ENCODE measurements at places on chromosomes 1 and 21.

- DNase-seq = no peak
Observed at GRCh38 chr1:237186675-237187074, 144.7 kb downstream of the RYR2 start.

GRCh38 chr1:7912743-7913557 lies 27.7 kb downstream of the TNFRSF9 start:
- no peak for DNase-seq

DNA sequence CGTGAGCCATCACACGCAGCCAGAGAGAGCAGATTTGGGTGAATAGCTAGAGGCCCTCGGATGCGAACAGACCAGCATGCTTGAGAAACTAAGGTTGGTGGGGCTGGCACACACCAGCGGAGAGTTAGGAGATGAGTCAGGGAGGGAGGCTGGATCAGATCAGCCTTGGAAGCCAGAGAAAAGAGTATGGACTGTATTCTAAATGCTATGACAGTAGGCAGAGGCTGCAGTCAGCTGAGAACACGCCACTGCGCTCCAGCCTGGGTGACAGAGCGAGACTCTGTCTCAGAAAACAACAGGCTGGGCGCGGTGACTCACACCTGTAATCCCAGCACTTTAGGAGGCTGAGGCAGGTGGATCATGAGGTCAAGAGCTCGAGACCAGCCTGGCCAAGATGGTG lies 4.0 kb upstream of the PLEKHM2 start:
- DNase-seq = no peak

GRCh38 chr1:53592521-53592982 lies 133.4 kb downstream of the DMRTB1 start:
- no peak for DNase-seq

- DNase-seq = no peak
Observed at GRCh38 chr1:107804134-107804533, 160.8 kb downstream of the VAV3 start.

DNA sequence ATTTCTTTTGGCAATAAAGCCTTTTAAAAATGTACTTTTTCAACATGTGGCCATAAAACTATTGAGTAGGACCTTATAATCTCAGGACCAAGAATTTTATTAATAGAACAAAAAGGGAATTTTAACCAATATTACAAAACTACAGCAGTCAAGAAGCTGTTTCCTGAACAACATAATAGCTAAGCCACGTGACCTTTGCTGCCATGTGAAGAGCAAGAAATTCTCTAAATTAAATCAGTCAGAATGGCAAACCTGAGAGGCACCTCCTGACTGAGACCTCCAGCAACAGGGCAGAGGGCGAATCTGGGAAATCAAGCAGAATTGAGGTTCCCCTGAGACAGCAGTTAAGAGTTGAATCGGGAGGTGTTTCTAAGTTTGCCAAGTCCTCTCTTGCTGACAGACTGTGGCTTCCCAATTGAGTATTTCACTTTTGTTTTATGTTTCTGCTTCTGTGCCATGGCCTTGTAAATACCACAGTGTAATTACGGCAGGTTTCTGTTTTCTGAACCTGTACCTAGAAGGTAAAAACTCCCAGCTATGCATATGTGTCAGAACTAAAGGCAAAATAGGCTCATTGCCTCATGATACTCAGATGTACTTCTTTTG lies 358.4 kb downstream of the NTNG1 start:
- DNase-seq = no peak

- DNase-seq = no peak
Observed at GRCh38 chr1:184813528-184814089, 59.0 kb upstream of the EDEM3 start.

DNA sequence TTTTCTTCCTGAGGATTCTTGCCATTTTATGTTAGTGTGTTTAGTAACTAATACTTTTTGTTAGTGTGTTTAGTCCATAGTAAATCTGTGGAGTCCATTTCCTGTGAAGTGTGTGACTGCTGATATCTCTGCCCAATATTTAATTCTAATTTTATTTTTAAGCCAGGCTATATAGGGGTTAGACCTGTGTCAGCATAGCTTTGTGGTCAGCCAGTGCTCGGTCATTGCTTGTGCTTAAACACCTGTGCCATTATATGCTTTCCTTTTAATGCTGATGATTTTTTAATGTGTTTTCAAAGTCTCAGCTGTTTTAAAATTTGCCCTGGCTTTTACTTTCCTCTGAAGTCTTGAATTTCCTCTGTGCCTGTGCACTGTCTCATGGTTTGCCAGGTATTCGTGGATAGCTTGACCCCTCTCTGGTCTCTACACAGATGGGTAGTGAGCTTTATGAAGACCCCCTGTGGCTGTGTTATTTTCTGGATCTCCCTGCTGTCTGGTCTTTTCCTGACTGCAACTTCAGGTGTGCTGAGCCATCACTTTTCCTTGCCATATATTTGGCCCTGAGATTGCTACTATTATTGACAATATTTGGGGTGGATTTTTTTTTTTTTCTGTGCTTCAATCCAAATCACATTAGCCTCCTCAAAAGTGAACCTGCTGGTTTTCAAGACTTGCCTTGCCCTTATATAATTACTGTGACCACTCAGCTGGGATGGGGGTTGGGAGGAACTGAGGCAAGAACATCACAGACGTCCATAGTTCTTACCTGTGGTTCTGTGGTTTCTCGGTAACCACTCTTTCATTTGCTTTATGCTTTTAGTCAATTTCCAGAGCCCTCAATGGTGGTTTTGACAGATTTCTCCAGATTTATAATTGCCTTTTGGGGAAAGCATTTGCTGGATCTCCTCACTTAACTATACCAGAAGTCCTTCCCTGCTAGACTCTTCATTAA lies 59.6 kb downstream of the RPS6KC1 start:
- DNase-seq = no peak

DNA sequence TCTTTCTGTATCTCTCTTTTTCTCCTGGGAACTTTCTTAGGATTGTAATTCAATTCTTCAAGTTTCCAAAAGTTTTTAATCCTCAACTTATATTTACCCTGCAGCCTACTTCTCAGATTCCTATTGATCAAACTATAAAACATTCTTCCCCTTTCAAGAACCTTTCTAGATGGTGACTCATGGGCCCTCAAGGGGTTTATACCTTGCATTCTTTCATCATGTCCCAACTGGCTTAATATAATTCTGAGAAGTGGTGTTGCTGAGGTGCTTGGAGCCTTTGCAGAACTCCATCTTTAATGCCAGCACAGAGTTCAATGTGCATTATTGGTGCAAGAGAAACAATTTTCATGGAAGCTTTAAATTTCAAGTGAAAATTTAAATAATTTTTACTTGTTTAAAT lies 273.4 kb downstream of the VAV3 start:
- no peak for DNase-seq

- no peak for DNase-seq
Observed at GRCh38 chr1:89295187-89295586, 22.5 kb upstream of the GBP5 start.

DNA sequence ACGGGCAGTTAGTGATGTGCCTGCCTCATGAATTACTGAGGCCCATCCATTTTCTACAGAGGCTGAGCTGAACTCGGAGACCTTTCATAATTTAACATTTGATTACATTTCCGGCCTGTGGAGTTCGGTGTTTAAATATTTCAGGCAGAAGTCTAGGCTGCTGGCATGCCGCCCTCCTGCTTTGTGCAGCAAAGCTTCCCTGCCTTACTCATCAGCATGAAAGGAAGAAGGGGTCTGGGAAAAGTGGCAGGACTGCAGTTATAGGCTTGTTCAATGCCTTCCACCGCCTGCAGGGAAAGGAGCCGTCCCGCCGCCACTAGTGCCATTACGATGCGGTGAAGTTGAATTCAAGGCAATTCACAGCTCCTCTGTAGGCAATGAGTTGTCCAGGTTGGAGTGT lies 527.9 kb downstream of the NPHP4 start:
- no peak for DNase-seq

DNA sequence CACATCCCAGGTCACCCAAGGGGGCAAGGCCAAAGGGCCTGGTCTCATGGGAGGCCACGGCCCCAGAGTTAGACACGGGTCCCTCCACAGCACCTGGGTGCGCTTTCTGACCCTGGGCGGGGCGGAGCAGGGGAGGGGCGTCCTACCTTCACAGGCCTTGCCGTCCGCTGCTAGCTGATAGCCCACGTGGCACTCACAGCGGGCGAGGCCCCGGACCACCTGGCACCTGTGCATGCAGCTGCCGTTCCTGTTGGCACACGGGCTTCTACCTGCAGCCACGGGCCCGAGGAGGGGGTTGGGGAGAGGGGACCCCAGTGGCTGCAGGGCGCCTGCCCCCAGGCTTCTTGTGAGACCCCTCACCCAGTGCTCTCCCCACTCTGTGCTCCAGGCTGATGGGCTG lies 59.9 kb downstream of the ARHGEF16 start:
- no peak for DNase-seq

GRCh38 chr1:36157115-36157903 lies 1.3 kb downstream of the MAP7D1 start:
- no peak for DNase-seq

DNA sequence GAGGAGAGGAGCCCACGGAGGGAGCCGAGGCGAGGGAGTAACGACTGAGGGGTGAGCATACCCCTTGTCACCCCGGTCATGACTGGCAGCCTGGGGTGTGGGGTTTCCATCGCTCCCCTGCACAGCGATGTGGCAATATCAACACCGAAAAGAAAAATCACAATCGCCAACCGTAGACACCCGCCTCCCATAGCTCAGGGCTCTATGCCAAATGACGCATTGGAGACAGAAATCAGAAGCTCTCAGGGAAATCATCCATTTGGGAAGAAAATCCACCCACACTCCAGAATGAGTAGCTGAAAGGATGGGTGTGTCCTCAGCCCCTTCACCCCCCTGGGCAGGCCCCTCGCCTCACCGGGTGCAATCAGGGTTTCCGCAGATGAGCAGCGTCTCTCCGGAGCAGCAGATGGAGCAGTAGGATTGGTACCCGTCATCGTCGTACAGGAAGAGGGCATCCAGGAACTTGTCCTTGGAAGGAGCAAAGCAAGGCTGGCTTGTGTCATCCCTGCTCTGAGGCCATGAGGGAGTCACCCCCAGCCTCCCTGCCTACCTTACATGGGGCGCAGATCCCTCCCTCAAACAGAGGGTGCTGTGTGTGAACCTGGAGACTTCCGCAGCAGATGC lies 2.5 kb downstream of the DNMT3L start:
- no peak for DNase-seq

- DNase-seq = no peak
Observed at GRCh38 chr1:109479311-109479710, 4.4 kb upstream of the ATXN7L2 start.

DNA sequence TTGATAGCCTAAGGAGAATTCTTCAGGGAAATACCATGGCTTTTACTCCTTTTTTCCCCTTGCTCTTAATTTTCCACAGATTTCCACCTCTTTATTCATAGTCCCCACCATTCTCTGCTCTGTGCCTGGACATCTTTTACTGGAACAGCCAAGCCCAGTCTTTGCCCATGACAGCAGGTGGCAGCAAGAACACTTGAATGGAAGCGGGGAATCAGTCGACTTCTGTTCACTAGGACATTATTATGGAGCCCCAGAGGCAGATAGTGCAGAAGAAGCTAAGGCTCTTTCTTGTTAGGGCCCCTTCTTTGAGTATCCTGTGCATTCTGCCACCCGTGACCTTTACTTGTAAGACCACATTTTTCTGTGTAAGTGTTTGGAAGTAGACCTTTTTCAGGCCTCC lies 6.3 kb downstream of the OR14I1 start:
- DNase-seq = no peak

DNA sequence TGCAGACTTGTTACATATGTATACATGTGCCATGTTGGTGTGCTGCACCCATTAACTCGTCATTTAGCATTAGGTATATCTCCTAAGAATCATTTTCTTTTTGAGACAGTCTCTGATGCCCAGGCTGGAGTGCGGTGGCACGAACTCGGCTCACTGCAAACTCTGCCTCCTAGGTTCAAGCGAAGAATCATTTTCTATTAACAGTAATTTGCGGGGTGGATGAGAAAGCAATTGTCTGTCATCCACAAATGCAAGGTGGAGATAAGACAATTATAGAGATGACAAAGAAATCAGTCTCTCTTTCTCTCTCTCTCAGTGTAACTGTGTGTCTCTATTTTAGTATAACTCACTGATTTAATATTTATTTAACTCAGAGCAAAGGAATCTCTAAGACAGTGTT lies 131.0 kb upstream of the KIAA1614 start:
- no peak for DNase-seq

- no peak for DNase-seq
Observed at GRCh38 chr1:45097944-45098343, 85.9 kb downstream of the UROD start.

DNA sequence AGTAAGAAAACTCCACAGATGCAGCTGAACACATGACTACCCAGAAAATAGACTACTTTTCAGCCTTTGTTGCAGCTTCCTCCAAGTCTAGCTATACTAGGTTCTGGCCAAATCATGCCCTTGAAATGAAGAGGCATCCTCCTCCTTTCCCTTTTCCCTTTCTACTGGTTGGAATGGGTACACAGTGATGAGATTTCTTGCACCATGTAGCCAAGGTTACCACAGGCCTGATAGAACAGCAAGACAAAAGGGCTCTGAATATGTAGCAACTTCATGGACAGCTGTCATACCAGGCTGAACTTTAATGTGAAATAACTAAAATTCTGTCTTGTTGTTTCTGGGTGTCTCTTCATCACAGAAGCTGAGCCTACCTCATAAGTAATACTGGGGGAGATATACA lies 146.5 kb downstream of the PDE4B start:
- no peak for DNase-seq

DNA sequence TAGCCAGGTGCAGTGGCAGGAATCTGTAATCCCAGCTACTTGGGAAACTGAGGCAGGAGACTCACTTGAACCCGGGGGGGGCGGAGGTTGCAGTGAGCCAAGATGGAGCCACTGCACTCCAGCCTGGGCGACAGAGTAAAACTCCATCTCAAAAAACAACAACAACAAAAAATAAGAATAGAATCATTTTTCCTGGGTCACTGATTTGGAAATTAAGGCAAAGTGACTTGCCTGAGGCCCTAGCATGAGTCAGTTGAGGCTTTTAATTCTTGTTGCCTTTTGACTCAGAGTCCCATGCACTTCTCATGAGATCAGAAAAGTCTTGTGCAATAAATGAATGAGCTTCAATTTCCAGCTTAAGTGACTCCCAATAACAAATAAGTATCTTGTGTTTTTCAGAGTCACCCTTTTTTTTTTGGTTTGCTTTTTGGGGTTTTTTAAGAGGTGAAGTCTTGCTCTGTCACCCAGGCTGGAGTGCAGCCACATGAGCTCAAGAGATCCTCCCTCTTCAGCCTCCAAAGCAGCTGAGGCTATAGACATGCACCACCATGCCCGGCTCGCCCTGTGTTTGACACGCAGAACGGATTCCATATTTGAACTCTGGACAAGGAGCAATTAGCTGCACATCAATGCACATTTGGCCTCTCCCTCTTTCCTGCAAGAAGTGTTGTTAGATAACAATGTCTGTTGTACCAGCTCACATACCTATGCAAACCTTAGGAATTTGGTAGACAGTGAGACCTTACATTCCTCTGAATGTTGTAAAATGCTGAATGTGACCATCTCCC lies 3.4 kb upstream of the PLEKHM2 start:
- no peak for DNase-seq

- DNase-seq = no peak
Observed at GRCh38 chr21:42500225-42500624, 4.2 kb upstream of the RSPH1 start.

GRCh38 chr21:42864815-42865775 lies 14.2 kb downstream of the WDR4 start:
- no peak for DNase-seq

Data from stimulated activated CD4-positive, alpha-beta T cell treated with anti-CD3 and anti-CD28 coated beads, TNF-alpha, amount 100 ng/mL, for 1 hour (primary cell).